Stimulated activated CD8-positive, alpha-beta memory T cell treated with anti-CD3 and anti-CD28 coated beads, Interleukin-7, amount 100 ng/mL, for 48 hours (primary cell): ENCODE measurements at places on chromosomes 6 and 20.

GRCh38 chr6:109290143-109290931 lies 91.9 kb downstream of the CD164 start:
- no peak for DNase-seq

DNA sequence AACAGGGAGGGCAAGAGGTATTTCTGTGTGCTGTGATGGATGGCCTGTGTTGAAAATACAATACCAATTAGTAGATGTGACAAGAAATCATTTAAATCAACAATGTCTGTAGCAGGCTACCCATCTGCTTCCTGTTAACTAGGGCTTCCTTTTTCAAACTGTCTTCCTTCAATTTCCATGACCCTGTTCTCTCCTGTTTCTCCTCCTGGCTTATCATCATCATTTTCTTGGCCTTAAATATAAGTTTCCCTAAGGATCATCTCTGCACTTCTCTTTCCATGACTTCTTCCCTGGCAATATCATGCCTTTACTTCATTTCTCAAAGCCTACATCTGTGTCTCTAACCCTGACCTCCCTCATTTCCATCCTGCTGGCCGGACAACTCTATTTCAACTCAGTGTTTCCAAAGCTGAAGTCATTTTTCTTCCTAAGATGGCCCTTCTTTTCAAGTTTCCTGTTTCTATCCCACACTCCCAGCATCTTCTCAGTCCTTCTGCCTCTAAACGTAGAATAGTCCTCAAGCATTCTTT lies 18.2 kb downstream of the ZC2HC1B start:
- DNase-seq: no peak

DNA sequence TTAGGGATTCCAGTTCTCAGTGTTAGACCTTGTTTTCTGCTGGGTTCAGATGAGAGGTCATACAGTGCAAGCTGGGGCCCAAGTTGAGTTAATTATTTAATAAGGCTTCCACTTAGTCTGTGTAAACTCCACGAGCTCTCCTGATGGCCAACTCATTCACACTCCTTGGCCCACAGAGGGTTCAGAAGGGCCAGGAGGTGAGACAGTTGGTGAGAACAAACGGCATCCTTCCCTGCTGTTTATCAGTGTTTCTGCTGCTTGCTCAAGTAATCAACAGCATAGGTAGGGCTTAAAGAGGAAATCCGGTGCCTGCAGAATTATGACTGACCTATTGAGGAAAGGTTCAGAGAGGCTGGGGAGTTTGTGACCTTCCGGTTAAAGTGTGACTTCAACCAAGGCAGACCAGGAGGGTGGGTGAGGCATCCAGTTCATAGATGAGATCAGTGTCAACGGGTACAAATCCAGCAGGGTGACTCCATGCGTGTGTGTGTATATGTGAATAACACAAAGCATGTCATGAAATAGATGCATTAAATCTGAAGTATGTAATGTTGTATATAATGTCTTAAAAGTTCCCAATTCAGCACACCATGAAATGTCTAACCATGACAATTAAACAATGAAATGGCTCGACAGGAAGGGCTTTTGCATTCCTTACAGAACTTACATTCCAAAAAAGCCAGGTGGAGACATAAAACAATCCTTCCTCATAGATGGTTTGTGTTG lies 37.4 kb upstream of the BCAS1 start:
- DNase-seq: no peak

GRCh38 chr6:116476002-116476678 lies 15.0 kb downstream of the CALHM6 start:
- DNase-seq: no peak

GRCh38 chr6:38909015-38909730 lies 139.4 kb upstream of the GLP1R start:
- DNase-seq: no peak

DNA sequence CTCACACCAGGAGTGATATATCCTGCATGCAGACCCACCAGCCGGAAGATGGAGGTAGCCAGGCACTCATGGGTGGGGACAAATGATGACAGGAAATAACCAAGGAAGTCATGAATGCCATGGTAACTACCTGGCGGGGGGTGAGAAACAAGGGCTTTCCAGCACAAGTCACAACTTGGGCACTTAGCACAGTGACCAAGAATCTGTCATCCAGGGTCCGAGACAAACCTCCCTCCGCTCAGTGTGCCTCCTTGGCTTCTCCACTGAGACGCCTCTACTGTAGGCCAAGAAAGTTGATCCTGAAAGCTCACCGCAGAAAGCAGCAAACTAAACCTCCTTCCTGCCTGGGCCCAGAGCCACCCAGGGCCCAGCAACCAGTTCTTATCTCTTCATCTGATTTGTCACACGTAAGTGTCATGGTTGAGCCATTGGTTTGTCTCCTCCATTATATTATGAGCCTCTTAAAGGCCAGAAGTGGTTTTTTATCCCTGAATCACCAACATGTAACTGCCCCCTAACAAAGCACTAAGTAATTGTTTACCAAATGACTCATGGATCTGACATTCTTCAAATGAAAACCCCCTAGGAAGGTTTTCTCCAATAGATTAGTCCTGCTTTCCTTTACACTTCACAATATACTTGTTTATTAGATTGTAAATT lies 84.3 kb upstream of the TAB2 start:
- peak; percentile 29 for DNase-seq

- DNase-seq: no peak
These were observed 2.3 kb downstream of the DTD1 start for GRCh38 chr20:18589941-18590674.

GRCh38 chr6:110560239-110561007 lies 84.0 kb upstream of the SLC22A16 start:
- no peak for DNase-seq

DNA sequence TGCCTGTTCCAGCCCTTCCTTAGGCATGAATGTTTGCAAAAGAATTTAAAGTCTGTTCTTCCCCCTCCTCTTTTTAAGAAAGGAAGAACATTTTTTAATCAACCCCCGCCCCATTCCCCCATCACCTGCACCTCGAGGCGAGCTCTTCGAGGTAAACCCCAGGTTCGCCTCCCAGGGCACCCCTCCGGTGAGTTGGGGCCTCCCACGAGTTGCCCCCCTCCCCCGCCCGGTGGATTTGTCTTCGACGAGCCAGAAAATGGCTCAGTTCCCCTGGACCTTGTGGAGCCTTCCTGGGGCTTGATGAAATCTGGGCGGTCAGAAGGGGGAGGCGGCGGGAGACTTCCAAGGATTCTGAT lies 256 bp upstream of the OVOL2 start:
- DNase-seq: no peak

DNA sequence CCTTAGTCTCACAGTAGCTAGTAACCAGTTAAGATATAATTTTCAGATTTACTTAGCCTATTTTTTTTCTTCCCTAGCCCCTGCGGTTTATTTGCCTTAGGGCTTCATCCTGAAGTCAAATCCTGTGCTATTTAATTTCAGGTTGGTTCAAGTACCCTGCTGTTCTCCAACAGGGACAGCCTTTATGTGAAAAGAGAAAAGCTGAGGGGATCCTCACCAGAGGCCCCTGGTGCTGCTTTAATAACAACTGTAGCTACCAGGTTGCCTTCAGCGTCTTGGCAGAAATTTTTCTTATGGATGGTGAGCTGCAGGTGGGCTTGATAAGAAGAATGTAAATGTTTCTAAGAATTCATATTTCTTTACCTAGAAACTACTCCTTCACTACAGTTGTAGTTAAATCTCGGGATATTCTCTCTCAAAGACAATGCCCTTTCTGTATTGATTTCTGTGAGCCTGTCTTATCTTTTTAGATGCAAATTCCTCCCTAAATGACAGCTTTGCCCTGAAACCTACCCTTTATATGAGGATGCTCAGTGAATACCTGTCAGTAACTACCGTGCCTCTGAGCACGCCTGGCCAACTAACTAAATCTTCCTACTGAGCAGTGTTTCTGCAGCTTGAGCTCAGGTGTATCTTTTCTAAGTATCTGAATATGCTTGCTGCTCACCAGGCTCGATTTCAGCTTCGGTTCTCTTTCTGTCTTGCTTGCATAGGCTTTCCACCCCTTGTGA lies 320.5 kb downstream of the MMUT start:
- DNase-seq: no peak
